ENCODE measurements at places on chromosomes 11 and 22. TPM values are rescaled to one million over a fixed set of nuclear protein-coding genes. Genes with fewer than 3 reads are reported as not detected.

DNA sequence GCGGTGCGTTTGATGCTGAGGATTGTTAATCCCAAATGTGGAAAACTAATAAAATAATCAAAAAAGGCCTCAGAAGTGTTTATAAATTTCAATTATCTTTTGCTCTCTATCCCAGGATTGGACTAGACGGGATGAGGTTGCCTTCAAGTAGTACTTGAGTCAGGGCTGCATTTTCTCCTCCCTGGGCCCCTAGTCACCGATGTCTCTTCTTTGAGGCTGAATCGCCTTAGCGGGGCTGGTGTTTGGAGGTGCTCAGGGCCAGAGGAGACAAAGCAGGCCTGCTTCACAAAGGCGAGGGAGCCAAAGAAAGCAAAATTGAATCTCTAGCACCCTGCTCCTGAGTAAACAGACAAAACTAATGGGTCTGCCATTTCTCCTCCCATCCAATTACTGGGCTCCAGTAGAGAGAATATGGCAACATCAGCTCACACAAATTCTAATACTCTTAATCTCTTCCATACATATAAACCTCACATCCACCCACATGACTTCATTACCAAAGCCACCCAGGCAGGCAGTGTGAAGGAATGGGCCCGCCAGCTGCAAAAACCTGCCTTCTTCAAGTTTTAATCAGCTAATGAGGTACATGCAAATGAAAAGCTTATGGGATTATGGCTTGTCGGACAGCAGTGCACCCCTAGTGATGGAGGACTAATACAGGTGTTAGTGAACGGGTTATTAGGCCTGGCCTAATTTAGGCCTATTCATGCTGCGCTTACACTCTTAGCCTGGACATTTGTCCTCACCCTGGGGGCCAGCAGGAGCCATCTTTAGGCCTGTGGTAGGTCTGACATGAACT is 52.7 kb upstream of the HTATIP2 start:
- no peak for DNase-seq

Gene CNTN5
- 18.0 TPM for total RNA-seq

DNA sequence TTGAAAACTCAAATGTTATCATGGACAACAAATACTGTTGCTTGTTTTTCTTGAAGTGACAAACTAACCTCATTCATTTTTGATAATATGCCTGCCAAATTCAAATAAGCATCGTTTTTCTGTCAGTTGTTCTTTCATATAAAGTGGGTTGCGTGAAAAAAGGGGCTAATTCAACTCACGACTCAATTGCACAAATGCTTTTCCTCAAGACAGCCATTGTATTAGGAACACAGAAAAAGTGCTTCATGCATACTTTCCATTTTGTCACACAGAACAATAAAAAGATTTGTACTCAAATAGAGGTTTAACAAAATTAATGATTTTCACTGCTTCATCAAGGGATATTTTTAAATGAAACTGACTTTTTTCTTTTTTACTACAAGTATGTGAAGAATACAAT is 94.6 kb upstream of the ALKBH3 start:
- DNase-seq: no peak

- no peak for DNase-seq
Observed at GRCh38 chr11:106668147-106668546, 350.1 kb downstream of the GUCY1A2 start.

- DNase-seq: no peak
Observed at GRCh38 chr11:71420455-71421241, 27.5 kb downstream of the DHCR7 start.

Gene TTC9C
- 39.8 TPM for total RNA-seq

GRCh38 chr11:66047541-66048365 is 1.2 kb downstream of the GAL3ST3 start:
- no peak for DNase-seq

- DNase-seq: no peak
Observed at GRCh38 chr22:37496651-37497050, 10.5 kb upstream of the MFNG start.

GRCh38 chr11:62757846-62758788 is 3.3 kb upstream of the POLR2G start:
- no peak for DNase-seq

GRCh38 chr11:19357943-19358342 is 117.2 kb upstream of the E2F8 start:
- DNase-seq: no peak

Gene TRPM5
- 7.2 TPM for total RNA-seq

DNA sequence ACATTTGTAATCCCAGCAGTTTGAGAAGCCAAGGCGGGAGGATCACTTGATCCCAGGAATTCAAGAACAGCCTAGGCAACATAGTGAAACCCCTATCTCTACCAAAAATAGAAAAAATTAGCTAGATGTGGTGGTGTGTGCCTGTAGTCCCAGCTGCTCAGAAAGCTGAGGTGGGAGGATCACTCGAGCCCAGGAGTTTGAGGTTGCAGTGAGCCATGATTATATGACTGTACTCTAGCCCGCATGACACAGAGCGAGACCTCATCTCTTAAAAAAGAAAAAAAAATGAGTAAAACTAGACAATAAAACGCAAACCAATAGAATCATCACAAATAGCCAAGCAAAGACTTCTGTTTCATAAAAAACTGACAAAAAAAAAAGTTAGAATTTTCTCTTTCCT is 21.8 kb downstream of the NUCB2 start:
- DNase-seq: no peak

GRCh38 chr11:19332476-19332875 is 91.7 kb upstream of the E2F8 start:
- DNase-seq: no peak

Gene SSH3
- total RNA-seq: 50.4 TPM

DNA sequence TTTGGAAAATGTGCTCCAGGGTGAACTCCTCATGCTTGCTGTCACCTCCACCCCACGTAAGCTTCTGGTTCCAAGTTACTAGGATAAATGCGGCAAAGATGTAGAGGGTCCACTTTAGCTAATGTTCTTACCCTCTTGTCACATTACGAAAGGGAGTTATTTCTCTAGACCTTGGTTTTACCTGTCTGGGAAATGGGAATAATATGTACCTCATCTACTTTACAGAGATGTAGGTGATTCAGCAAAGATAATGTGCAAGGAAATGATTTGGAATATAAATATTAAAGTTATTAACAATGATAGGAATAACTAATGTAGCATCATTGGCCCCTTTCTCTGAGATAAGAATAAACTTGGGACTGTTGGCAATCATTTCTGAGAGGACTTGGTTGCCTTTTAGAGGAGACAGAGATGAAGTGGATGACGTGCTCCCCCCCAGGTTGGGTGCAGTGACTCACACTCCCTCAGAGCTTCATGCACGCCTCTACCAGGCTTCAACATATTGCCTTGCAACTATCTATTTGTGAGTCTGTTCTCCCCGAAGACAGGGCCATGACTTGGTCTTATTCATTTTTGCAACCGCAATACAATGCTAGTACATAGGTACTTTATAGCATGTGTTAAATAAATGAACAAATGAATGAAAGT is 97.1 kb downstream of the ME3 start:
- no peak for DNase-seq

DNA sequence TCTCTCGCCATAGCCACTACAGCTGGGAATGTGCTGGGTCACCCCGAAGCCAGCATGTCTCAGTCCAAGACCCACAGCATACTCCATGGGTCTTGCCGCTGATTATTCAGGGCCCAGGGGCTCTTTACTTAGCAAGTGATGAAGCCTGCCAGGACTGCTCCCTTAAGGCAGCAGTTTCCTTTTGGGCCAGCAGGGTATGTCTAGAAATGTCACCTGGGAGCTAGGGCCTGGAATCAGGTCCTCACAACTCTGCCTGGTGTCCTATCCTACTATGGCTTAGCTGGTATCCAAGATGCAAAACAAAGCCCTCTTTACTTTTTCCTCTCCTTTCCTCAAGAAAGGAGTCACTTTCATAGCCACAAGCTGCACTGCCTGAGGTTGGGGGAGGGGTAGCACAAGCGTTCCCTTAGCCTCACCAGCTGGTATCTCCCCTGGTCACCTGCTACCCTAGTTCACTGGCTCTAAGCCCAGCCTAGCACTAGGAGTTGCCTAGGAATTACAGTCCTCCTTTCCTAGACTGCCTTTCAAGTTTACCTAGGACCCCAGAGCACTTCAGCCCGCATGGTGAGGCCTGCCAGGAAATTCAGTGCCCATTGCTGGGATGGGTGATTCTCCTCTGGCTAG is 22.6 kb upstream of the NCR3LG1 start:
- no peak for DNase-seq

Gene NPAS4
- total RNA-seq: 1.00 TPM

DNA sequence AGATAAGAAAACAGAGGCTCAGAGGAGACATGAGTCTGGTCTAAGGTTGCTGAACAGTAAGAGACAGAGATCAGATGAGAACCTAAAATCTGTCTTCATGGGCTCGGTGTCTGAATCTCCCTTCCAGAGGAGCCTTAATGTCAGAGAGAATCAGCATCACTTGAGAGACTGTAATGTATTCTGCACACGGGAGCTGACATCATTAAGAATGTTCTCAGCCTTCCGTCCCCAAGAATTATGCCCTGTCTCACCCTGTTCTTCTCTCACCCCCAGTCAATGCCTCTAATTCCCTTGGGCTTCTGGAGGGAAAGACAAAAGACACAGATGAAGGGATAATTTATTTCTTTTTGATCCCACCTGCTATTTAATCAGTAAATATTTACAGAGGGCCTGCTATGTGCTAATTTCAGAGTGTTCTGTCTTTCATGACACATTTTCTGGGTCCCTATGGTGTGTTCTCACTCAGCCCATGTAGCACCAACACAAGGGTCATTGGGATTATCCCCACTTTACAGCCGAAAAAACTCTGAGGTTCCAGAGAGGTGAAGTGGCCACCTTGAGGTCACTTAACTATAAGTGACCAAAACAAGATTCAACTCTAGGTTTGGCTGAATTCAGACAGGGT is 61.8 kb downstream of the CD82 start:
- DNase-seq: no peak

GRCh38 chr11:111548525-111548924 is 8.0 kb downstream of the LAYN start:
- no peak for DNase-seq

GRCh38 chr22:24580276-24580675 is 12.6 kb downstream of the LRRC75B start:
- DNase-seq: no peak

- no peak for DNase-seq
Observed at GRCh38 chr11:19101796-19102520, 15.0 kb upstream of the ZDHHC13 start.

- DNase-seq: no peak
Observed at GRCh38 chr11:40602866-40603552, 856.4 kb downstream of the LRRC4C start.

DNA sequence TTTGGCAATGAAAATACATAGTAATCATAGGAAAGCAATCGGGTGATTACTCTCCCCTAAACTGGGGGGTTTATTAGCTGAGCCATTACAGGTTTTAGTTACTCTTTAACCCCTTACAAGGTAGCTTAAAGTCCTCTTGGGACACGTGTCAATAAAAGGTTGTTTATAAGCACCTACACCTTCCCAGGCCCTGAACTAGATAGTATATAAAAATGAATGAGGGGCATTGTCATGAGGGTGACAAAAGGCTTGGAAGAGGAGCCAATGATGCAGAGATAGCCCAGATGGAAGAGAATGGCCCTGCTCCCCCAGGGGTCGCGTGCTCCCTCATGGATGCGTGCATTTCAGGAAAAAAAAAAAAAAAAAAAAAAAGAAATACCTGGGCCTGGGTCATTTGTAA is 276.9 kb downstream of the TBC1D22A start:
- DNase-seq: no peak

Gene RTN4R
- 9.5 TPM for total RNA-seq

GRCh38 chr11:15720460-15720859 is 605.7 kb downstream of the INSC start:
- DNase-seq: no peak

- no peak for DNase-seq
Observed at GRCh38 chr11:116454020-116454645, 318.7 kb downstream of the BUD13 start.

Gene OR5B21
- not detected for total RNA-seq

- no peak for DNase-seq
Observed at GRCh38 chr11:115919341-115920091, 415.3 kb upstream of the CADM1 start.
